ENCODE measurements at places on chromosomes 4 and X. TPM values are rescaled to one million over a fixed set of nuclear protein-coding genes. Genes with fewer than 3 reads are reported as not detected.

The TMPRSS11F gene
- not detected for polyA plus RNA-seq

The PAGE2 gene
- not detected for polyA plus RNA-seq

The GIMD1 gene
- not detected for polyA plus RNA-seq

The DCAF12L1 gene
- not detected for polyA plus RNA-seq

The FAM133A gene
- 1.3 TPM for polyA plus RNA-seq

The KIAA1210 gene
- polyA plus RNA-seq = not detected

The CSN1S1 gene
- polyA plus RNA-seq = not detected

The FGF13 gene
- polyA plus RNA-seq = 12.9 TPM

Measured in aorta (tissue), 5 donors.